ENCODE measurements at places on chromosomes 2 and 18.

DNA sequence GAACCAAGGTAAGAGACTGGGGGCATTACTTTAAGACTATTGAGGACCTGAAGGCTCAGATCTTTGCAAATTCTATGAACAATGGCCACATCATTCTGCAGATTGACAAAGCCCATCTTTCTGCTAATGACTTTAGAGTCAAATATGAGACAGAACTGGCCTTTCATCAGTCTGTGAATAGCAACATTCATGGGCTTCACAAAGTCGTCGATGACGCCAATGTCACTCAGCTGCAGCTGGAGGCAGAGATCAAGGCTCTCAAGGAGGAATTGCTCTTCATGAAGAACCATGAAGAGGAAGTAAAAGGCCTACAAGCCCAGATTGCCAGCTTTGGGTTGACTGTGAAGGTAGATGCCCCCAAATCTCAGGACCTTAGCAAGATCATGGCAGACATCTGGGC, 43.8 kb upstream of the SLC4A10 start:
- no peak for DNase-seq

DNA sequence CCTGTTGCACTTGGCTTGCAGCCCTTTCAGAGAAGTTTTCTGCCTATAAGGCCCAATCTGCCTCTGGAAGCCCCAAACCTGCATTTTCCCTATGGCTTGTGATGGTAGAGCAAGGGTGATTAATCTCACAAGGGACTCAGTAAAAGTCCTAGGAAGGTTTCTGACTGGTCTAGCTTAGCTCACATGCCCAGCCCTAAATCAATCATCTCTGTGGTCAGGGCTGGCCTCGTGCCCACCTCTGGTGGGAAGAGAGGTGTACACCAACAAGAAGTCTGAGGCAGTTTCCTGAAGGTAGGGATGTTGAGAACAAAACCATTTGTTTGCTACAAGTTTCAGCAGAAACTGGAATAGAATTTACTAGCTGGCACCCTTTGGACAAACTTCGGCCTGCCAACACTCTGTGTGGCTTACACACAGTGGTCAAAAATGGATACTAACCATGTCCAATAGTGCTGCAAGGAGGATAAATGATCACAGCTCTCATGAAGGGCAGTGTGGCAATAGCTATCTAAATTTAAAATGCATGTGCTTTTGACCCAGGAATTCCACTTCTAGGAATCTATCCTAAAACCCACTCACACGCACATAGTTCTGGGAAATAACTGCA, 96.4 kb downstream of the EN1 start:
- DNase-seq: no peak

DNA sequence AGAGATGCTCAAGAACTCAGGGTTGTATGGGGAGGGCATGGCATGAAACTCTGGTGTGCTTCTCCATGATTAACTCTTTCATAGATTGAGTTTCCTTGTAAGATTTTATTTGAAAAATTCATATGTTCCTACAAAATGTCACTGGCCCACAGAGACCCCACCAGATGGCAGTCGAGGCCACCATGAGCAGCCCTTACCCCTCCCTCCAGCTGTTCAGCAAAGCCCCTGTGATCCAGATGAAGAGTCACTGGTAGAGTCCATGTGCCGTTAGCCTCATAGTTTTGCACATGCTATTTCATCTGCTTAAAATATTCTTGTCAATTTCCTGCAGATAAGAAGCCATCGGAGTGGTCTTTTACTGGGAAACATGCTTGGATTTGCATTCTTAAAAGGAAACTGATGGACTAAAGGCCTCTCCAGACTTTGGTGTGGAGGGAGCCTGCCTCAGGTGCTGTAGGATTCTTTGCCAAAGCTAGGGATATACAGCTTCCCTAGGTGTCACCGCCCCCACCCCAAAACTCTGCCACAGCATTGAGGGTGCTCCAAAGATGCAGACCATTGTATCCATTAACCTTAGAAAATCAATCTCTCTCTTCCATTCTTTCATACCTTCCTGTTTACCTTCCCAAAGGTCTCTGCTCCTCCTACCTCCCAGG, 18.8 kb downstream of the ZNF385B start:
- no peak for DNase-seq

DNA sequence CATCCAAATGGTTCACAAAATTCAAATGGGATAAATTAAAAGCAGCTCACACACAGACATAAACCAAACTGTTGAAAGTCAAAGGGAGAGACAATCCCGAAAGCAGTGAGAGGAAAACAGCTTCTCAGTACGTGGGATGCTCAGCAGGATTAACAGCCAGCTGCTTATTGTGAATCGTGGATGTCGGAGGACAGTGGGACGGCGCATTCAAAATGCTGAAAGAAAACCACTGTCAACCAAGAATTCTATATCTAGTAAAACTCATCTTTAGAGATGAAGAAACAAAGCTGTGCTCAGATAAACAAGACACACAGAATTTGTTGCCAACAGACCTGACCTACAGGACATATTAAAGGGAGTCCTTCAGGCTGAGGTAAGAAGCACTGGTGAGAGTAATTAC, 102.9 kb downstream of the NFATC1 start:
- no peak for DNase-seq

DNA sequence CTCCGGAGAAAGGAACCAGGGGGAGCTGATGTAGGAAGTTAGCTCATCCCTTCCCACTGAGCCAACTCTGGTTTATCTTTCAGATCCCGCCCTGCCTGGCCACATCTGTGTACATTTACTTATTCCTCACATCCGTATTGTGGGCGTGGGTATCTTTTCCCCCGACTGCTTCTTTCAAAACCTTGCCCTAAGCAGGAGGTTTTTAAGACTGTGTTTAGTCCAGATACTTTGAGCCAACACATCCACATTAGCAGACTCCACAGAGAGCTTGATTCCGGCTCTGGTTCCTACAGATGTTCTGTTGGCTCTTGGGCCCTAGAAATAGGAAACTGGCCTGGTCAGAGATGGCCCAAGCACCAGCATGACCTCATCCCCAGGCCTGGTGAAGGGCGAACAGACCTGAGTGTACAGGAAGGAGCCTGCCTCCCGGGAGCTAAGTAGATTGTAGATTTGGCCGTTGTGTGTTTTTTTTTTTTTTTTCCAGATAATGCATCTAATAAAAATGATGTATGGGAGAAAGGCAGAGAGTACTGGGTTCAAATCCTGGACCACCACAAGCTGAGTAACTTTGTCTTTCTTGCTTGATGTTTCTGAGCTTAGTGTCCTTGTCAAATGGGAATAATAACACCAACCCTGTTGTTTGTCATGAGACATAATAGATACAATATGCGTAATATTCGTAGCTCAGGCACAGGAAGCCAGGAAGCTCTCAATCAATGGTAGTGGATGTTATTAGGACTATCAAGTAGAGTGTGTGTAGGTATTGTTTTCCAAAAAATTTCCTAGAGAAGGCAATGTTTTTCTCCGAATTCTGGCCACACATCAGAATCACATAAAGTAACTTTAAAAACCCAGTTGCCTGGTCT, 92.3 kb downstream of the PRKCE start:
- no peak for DNase-seq

DNA sequence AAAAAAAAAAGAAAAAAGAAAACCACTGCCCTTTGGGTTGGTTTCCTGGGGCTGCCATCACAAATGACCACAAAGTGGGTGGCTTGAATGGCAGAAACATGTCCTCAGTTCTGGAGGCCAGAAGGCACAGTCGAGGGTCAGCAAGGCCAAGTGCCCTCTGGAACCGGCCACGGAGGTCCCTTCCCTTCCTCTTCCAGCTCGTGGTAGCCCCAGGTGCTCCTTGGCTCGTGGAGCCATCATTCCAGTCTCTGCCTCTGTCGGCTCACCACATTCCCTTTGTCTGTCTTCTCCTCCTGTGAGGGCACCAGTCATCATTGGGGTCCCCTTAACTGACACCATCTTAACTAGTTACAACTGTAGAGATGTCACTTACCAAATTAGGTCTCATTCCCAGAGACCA, 8.5 kb upstream of the NFATC1 start:
- DNase-seq: no peak

DNA sequence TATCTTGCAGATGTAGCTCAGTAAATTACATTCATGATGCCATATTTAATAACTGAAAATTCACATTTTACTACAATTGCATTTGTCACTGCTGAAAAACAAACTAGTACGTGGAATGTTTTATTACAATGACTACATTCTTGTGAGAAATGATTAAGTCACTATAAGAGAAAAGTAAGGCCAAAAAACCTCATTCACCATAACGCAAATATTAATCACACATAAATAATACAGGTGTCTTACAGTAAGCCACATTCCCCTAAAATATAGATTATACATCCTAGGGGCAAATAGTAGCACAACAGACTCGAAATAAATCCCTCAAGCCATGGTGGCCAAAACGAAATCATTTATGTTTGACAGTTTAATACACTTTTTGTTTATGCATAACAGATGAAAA, 460.6 kb downstream of the NR4A2 start:
- DNase-seq: no peak

- no peak for DNase-seq
These were observed 14.7 kb upstream of the TTC32 start for GRCh38 chr2:19916385-19916950.
